ENCODE measurements at places on chromosomes 13 and 19.

DNA sequence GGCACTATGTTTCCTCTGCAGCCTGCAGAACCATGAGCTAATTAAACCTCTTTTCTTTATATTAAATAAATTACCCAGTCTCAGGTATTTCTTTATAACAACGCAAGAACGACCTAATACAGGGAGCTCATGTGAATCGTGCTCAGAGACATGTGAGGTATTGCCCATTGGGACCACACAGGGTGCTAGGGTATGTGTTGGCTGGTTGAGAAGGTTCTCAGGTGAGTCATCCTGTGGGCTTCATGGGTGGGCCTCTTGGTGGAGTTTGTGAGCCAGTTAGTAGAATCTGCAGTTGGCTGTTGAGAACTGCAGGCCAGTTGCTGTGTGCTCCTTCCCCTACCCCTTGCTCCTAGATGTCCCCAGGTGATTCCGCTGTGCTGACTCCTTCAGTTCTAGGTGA is 163.0 kb downstream of the HS6ST3 start:
- no peak for DNase-seq

GRCh38 chr19:926589-927350 is 935 bp downstream of the ARID3A start:
- DNase-seq, result no peak

DNA sequence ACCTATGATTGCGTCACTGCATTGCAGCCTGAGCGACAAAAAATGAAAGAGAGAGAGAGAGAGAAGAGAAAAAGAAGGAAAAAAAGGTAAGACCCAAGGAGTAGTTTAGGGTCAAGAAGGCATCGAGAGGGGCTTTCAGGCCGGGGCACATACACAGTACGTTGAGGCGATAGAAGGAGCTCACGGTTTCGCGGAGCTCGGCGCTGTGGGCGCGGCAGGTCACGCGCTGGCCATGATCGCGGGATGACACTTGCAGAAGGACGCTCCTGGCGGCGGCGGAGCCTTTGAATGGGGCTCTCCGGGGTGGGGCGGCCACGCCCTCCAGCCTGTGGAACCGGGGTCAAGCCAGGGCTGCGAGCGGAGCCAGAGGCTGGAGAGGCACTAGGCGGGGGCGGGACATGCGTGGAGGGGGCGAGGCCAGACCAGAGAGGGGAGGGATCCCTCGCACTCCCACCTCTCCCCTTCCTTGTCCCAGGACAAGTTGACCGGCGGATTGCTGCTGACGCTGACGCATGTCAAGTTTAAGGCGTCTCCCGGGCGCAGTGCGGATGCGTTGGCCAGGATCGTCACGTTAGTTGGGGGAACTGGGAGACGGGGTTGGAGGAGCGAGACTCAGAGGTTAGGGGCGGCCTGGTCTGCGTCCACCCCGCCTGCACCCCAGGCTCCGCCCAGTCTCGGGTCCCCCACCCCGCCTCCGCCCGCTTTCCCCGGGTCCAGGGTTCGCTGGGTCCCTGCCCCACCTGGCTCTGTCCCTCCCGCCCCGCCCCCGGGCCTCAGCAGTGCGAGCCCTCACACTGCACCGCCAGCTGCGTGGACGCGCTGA is 6.9 kb downstream of the NPHS1 start:
- no peak for DNase-seq

- no peak for DNase-seq
Measured at GRCh38 chr13:111547726-111548273, 227.4 kb downstream of the TEX29 start.

DNA sequence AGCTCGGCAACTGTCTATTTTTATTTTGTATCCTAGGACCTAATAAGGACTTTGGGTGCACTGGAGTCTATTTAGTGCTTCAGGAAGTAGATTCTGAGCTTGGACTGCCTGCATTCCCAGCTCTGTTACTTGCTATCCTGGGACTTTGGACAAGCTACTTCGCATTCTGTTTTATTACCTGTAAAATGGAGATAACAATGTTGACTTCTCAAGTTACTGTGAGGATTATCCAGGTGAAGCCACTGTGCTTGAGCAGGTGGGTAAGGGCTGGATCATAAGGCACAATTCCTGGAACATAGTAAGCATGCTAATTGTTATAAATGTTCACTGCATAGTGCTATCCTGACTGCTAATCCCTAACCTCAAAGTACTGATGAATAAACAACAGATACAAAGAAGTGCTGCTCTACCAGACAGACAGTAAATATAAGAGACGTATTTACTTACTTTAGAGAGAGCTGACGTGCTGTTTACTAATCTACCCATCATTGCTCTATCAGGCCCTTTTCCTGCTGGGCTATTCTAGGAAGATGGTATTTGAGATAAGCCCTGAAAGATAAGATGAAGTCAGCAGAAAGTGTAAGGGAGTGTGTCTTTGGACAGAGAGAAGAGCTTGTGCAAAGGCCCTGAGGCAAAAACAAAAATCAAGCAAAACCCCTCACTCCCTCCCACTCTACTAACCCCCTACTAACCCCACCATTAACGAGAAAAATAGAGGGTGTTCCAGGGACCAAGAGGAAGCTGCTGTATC is 50.8 kb upstream of the FLT1 start:
- no peak for DNase-seq

- no peak for DNase-seq
Measured at GRCh38 chr13:30268673-30269072, 38.7 kb downstream of the KATNAL1 start.

DNA sequence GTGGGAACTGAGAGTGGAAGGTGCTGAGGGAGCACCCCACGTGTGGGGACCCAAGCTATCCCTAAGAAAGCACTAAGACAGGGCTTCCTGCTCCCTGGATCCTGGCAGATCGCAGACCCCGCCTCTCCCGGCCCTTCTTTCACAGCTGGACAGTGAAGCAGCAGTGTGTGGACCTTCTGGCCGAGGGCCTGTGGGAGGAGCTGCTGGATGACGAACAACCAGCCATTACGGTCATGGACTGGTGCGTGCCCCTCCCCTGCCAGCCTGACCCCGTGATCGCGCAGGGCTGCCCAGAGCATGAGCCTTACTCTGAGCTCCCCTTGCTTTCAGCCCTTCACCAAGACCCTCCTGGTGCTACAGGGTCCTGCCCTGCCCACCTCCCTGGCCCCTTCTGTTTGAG is 2.3 kb downstream of the NCCRP1 start:
- no peak for DNase-seq

DNA sequence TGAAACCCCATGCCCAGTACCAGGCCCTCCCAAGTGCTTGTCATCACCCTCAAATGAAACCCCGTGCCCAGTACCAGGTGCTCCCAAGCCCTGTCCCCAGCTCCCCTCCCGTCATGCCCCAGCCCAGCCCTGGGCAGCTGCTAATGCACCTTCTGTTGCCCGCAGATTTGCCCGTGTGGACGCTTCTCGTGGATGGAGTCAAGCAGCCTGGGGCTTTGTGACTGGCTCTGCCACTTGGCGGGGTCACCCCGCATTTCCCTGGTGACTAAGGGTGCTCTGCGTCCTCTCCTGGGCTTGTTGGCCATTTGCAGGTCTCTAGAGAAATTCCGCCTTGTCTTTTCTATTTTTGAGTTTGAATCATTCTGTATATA is 82.7 kb downstream of the ATP11A start:
- no peak for DNase-seq

- DNase-seq, result no peak
Measured at GRCh38 chr19:39237200-39238184, 7.3 kb downstream of the IFNL3 start.

DNA sequence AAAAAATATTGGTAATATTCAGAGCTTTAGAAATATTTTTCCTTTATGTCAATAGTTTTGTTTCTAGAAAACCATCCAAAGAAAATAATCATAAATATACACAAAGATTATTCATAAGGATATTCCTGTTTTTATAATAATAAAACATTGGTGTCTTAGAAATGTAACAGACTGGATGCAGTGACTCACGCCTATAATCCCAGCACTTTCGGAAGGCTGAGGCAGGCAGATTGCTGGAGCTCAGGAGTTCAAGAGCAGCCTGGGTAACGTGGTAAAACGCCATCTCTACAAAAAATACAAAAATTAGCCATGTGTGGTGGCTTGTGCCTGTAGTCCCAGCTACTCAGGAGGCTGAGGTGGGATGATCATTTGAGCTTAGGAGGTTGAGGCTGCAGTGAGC is 106.8 kb downstream of the DHRS12 start:
- no peak for DNase-seq

DNA sequence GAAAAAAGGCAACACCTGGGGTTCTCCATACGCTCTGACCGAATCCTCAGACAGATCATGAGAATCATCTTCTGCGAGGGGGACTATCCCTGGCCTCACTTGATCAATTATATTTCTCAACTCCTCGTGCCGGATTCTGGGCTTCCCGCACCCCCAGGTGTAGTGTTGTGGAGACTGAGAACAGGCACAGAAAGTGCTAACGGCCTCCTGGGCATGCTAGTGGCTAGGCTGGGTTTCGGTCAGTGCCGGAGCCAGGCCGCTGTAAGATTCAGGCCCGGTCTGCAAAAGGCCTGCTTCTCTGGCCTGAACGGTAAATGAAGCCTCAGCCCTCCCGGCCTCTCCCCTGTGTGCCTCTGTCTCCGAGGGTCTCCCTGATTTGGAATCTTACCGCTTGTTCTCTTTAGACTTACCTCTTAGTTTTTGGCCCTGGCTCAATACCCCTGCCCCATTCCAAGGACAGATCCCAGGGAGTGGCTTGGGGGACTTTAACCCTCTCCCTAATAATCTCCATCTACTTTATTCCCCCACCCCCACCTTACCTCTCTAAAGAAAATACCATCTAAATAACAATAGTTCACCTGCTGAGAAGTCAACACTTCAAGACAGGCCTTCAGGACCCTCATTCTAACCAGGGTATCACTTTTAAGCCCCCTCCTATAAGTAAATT is 79.0 kb upstream of the MEDAG start:
- DNase-seq, result no peak

GRCh38 chr19:48844472-48844871 is 8.2 kb upstream of the HSD17B14 start:
- no peak for DNase-seq

DNA sequence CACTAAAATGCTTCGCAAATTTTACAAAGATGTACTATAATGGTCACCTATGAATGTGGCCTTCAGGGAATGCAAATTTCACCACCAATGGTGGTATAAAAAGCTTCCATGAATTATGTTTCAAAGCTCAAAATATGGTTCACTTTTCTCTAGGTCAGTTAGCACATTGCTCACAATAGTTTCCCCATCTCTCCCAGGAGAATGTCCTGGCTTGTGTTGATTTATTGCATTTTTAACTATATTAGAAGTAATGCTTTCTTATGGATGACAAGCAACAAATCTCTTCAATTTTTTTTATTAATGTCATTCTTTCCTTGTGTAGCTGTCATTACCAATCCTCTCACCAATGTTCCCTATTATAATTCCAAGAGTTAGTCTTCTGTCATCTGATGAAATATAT is 621.2 kb downstream of the TBC1D4 start:
- no peak for DNase-seq

DNA sequence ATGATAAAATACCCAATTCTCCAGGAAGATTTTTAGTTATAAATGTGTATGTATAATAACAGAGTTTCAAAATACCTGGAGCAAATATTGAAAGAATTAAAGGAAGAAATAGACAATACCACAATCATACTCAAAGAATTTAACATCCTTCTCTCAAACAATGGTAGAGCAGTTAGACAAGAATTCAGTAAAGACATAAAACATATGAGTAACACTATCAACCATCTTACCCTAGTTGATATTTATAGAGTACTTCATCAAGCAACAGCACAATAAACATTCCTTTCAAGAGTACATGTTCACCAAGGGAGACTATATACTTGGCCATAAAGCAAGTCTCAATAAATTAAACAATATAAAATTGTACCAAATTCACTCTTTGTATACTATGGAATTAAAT is 108.4 kb downstream of the DLEU7 start:
- no peak for DNase-seq

- no peak for DNase-seq
Measured at GRCh38 chr19:57026476-57026875, 93.3 kb upstream of the USP29 start.

GRCh38 chr19:18660051-18660910 is 23.2 kb upstream of the CRTC1 start:
- DNase-seq, result no peak

DNA sequence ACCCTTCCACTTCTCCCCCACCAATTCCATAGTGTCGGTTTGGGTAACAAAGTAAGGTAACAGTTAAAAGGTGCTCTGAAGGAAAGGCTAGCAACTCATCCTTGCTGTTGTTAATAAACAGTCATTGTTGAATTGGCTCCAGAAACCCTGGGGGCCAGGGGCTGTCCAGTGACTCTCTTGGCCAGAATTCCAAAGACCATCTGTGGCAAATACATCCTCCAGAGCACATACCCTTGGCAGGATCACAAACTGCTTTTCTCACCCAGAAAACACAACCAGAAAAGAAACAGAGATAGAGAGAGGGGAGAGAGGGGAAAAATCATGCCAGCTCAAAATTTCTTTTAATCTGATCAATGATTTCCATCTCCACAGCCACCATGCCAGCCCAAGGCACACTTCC is 22.1 kb downstream of the CACNA1A start:
- DNase-seq, result no peak

DNA sequence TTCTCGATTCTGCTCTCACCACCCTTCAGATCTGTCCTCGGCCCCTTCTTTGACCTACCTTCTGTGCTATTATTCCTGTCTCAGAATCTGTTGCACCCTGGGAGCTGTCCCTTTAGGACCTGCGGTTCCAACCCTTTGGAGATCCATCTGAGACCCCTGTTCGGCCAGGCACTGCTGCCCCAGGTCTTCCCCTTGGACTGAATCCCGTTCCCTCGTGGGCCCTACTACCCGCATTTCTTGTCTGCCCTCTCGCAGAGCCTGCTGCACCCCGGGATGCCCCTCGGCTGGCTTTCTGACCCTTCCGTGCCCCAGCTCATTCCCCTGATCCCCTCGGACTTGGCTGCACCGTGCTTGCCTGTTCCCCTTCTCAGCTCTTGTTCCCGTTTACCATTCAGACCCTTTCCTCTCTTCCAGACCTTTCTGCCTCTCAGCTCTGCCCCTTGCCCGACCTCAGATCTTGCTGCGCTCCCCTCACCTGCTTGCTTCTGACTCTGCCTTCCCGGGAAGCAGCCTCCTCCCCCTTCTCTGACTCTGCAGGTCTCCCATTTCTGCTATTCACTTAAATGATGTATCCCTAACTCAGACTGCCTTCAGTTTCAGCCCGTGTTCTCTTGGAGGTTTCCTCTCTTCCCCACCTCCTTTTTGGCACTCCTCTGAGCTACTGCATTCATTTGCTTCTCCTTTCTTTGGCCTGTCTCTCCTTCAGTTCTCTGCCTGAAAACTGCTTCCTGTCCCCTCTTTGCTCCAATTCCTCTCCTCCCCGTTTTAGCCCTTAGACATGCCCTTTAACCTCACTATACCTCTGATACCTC is 1.1 kb downstream of the ARHGAP35 start:
- DNase-seq, result no peak

- no peak for DNase-seq
Measured at GRCh38 chr13:74027161-74027779, 106.9 kb downstream of the KLF12 start.
